ENCODE measurements at places on chromosomes 13 and 19.
A peak's percentile ranks its signal among the peaks of the same experiment; 100 is the strongest.

GRCh38 chr13:105625691-105626090 lies 909.8 kb downstream of the EFNB2 start:
- no peaks in the 10 kb centered on the region for H3K36me3 ChIP-seq
- no peaks in the 10 kb centered on the region for H3K4me1 ChIP-seq
- H3K27ac ChIP-seq: no peak overlapping the region
- no peak for DNase-seq

DNA sequence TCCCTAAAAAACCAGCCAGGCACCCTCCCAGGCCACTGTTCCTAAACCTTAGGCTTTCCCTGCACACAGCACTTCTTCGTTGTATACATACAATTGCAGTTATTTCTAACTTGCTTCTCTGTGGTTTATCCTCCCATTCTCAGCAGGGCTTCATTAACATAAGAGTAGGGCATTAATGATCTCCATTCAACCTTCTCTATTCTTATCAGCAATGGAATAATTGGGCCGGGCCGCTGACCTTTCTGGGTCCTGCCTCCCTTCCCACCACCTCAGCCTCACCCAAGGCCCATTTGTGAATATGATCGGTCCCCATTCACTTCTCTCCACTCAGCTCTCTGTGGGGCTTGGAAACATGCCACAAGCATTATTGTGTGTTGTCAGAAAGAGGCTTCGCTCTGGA lies 184.2 kb downstream of the SUCLA2 start:
- H3K27me3 ChIP-seq: no peaks in the 10 kb centered on the region
- no peak for DNase-seq
- H3K4me1 ChIP-seq: no peaks in the 10 kb centered on the region
- H3K4me3 ChIP-seq: no peak overlapping the region
- H3K36me3 ChIP-seq: no peaks in the 10 kb centered on the region

GRCh38 chr19:54229146-54229545 lies 6.3 kb upstream of the LILRB3 start:
- no peak overlapping the region for H3K27ac ChIP-seq
- no peaks in the 10 kb centered on the region for H3K4me1 ChIP-seq
- DNase-seq: no peak
- no peaks in the 10 kb centered on the region for H3K36me3 ChIP-seq
- no peak overlapping the region for H3K4me3 ChIP-seq

DNA sequence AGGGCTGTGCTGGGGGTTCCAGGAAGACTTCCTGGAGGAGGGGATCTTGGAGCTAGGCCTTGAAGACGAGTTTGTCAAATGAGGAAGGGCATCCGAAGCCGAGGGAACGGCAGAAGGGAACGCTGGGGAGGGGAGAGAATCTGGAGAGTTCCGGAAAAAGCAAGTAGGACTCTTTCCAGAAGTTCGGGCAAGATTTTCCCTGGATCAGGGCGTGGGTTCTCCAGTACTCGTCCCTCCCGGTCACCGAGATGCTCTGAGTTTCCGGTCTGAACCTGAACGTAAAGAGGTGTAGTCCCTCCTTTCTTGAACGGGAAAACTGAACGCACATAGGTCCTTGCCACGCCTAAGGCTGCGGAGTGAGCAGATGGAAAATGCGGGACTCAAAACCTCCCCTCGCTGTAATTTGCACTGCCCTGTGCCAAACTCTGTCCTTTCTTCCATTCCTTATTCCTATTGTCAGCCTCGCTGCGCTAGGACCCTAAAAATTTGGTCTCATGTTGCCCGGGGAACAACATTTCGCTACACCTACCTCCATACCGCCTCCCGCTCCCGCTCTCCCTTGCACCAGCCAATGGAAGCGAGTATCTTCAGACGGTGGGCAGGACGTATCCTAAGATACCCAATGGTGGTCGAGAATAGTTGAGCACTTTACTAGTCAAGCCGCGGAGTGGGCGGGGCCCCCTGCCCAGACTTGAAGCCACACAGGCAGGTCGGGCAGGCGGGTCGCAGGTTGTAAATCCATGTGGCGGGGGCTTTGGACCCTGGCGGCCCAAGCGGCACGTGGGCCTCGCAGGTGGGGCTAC lies at the start of gene GTPBP3:
Gene GTPBP3 (plus strand): TSS at position 682 of the 803 bp plus-strand sequence. CDS start 59 bp downstream, at position 741.
- DNase-seq: peak; percentile 98
- no peaks in the 10 kb centered on the region for H3K36me3 ChIP-seq
- no peaks in the 10 kb centered on the region for H3K27me3 ChIP-seq
- peaks cover 4% of the 10 kb centered on the region for H3K4me1 ChIP-seq
- H3K4me3 ChIP-seq: peak within 1 kb of the TSS; percentile 64
- H3K27ac ChIP-seq: peak within 1 kb of the TSS; percentile 91

- no peaks in the 10 kb centered on the region for H3K27me3 ChIP-seq
- DNase-seq: no peak
- H3K27ac ChIP-seq: peak overlapping the region; percentile 68
- peak overlapping the region; percentile 65 for H3K4me3 ChIP-seq
- no peaks in the 10 kb centered on the region for H3K4me1 ChIP-seq
Observed at GRCh38 chr19:57560049-57560491, 407 bp upstream of the ZNF550 start.

- DNase-seq: peak; percentile 39
- no peaks in the 10 kb centered on the region for H3K4me1 ChIP-seq
- no peaks in the 10 kb centered on the region for H3K27me3 ChIP-seq
- H3K27ac ChIP-seq: peak overlapping the region; percentile 99
Observed at GRCh38 chr13:48975101-48975855, 434 bp upstream of the FNDC3A start.

DNA sequence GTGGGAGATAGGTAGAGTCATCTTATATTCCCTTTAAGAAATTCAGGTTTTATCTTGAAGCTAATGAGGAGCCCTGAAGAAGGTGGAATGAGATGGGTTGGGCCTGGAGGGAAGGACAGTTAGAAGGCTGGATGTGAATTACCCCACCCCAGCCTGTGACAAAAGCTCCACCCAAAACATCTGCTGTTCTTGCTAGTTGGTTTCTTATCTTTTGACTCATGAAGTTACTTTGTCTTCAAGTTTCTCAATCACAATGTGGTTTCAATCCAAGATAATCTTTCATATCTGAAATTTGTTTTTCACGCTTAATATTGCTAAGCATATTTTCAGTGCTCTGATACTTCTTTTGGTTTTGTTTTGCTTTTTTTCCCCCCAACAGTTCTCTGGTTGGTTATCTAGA lies 38.3 kb upstream of the HMGB1 start:
- no peak overlapping the region for H3K4me3 ChIP-seq
- no peaks in the 10 kb centered on the region for H3K27me3 ChIP-seq
- no peaks in the 10 kb centered on the region for H3K36me3 ChIP-seq
- no peaks in the 10 kb centered on the region for H3K4me1 ChIP-seq
- no peak overlapping the region for H3K27ac ChIP-seq

DNA sequence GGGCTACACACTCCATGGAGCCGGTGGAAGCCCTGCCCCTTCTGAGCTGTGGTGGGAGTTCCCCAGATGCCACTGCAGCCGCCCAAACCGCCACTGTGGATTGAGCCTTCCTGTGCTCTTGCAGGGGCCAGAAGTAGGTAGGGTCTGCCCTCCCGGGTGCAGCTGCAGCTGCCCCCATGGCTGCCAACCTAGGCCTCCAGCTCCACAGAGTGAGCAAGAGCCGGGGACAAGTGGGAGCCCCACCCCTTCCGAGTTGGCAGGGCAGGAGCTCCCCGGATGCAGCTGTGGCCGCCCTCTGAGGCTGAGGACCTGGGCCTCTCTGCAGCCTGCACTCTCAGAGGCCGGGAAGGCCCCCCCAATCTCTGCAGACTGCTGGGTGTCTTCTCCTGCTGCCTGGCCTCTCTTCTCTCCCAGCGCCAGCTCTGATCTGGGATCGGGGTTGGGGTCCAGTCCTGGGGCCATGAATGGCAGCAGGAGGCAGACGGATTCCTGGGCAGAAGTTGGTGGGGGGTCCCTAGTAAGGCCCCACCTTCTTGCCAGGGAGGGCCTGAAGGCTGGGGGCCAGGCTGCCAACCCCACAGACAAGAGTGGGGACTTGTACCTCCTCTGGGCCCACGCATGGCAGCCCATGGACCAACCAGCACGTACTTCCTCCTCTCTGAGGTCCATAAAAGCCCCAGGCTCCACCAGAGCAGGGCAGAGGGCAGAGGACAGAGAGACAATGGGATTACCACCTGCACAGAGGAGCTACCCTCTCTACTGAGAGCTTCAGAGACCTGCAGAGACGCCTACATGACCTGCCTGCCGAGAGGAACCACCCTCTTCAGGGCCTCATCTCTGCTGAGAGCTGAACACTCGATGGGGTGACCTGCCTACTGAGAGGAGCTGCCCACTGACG lies 28.9 kb downstream of the AP2S1 start:
- no peaks in the 10 kb centered on the region for H3K36me3 ChIP-seq
- no peak overlapping the region for H3K27ac ChIP-seq
- H3K4me3 ChIP-seq: no peak overlapping the region
- H3K27me3 ChIP-seq: no peaks in the 10 kb centered on the region
- DNase-seq: no peak
- H3K4me1 ChIP-seq: no peaks in the 10 kb centered on the region

GRCh38 chr13:113999618-113999910 lies 25.7 kb upstream of the C13orf46 start:
- no peaks in the 10 kb centered on the region for H3K36me3 ChIP-seq
- DNase-seq: no peak
- no peaks in the 10 kb centered on the region for H3K4me1 ChIP-seq
- H3K4me3 ChIP-seq: no peak overlapping the region
- no peaks in the 10 kb centered on the region for H3K27me3 ChIP-seq

GRCh38 chr13:109804654-109805053 lies 18.3 kb upstream of the IRS2 start:
- DNase-seq: no peak
- no peak overlapping the region for H3K4me3 ChIP-seq
- H3K27ac ChIP-seq: no peak overlapping the region
- H3K27me3 ChIP-seq: no peaks in the 10 kb centered on the region
- H3K4me1 ChIP-seq: no peaks in the 10 kb centered on the region
- no peaks in the 10 kb centered on the region for H3K36me3 ChIP-seq

DNA sequence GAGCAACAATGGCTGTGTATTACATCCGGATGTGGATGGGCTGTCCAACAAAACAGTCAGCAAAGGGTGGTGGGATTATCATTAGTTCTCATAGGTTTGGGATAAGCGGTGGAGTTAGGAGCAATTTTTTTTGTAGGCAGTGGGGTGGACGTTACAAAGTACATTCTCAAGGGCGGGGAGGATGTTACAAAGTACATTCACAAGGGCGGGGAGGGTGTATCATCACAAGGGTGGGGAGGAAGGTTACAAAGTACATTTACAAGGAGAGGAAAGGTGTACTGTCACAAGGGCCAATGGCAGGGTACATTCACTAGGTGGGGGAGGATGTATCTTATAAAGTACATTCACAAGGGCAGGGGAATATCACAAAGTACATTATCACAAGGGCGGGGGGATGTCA lies 20.8 kb upstream of the ZNF561 start:
- H3K27me3 ChIP-seq: no peaks in the 10 kb centered on the region
- no peaks in the 10 kb centered on the region for H3K36me3 ChIP-seq
- DNase-seq: no peak
- H3K27ac ChIP-seq: no peak overlapping the region
- no peaks in the 10 kb centered on the region for H3K4me1 ChIP-seq

DNA sequence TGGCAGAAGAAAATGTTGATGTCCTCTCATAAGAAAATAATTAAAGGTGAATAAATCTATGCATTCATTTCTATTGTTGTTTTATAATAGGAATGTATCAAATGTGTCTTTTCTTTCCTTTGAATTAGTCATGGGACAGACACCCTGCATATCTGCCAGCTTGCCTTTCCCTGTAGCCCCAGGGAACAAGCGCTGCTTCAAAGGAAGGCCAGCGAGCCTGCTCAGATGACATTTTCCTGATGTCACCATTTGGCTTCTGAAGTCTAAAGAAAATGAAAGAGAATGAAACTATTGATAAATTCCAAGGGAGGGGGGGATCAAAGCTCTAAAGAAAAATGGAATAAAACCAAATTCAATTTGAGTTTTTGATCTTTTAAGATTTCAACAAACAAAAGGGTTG lies 574.8 kb downstream of the IRS2 start:
- no peaks in the 10 kb centered on the region for H3K4me1 ChIP-seq
- H3K27me3 ChIP-seq: no peaks in the 10 kb centered on the region
- no peak overlapping the region for H3K4me3 ChIP-seq
- H3K36me3 ChIP-seq: no peaks in the 10 kb centered on the region

DNA sequence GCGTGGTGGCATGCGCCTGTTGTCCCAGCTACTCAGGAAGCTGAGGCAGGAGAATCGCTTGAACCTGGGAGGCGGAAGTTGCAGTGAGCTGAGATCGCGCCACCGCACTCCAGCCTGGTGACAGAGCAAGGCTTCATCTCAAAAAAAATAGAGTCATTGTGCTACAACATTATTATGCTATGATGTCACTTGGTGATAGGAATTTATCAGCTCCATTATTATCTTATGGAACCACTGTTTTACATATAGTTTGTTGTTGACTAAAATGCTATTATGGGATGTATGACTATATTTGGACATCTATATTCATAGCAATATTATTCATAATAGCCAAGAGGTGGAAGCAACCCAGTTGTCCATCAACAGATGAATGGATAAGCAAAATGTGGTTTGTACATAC lies 26.4 kb upstream of the SLC7A1 start:
- H3K27ac ChIP-seq: no peak overlapping the region
- no peaks in the 10 kb centered on the region for H3K4me1 ChIP-seq
- DNase-seq: no peak
- H3K27me3 ChIP-seq: no peaks in the 10 kb centered on the region
- H3K4me3 ChIP-seq: no peak overlapping the region

DNA sequence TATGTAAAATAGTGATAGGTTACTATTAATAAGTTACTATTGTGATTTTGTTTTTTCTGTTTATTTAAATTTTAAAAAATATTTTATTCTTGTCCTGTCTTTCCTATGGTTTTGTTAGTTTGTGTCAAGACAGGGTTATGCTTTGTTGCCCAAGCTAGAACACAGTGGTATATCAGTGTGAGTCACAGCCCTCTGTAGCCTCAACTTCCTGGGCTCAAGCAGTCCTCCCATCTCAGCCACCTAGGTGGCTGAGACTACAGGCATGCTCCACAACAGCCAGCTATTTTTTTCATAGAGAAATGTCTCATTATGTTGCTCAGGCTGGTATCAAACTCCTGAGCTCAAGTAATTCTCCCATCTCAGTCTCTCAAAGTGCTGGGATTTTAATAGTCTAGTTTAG lies 99.5 kb downstream of the ZNF675 start:
- no peak for DNase-seq
- no peaks in the 10 kb centered on the region for H3K27me3 ChIP-seq
- H3K36me3 ChIP-seq: no peaks in the 10 kb centered on the region
- H3K27ac ChIP-seq: no peak overlapping the region
- no peaks in the 10 kb centered on the region for H3K4me1 ChIP-seq
- H3K4me3 ChIP-seq: no peak overlapping the region

DNA sequence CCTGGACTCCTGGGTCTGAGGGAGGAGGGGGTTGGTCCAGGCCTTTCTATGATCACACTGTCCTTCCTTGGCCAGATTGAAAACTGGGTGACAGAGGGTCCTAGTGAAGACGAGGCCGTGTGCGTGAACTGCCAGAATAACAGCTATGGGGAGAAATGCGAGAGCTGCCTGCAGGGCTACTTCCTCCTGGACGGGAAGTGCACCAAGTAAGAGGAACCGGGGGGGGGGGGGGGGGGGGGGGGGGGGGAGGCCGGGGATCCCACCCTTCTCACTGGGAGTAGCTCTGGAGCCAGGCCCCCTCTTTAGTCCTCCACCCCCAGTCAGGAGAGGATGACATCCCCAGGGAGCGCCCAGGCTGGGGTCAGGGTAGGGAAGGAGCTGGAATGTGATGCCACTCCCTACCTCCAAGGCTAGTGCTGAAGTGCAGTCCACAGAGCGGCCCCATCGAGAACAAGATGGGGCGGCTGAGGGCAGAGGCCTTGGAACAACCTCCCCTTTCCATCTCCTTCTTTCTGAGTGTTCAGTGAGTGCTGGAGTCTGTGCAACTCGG lies 19.4 kb downstream of the CNFN start:
- H3K27ac ChIP-seq: no peak overlapping the region
- no peaks in the 10 kb centered on the region for H3K27me3 ChIP-seq
- no peaks in the 10 kb centered on the region for H3K36me3 ChIP-seq
- no peak for DNase-seq
- no peak overlapping the region for H3K4me3 ChIP-seq
